Pancreas (tissue), 10 donors: ENCODE measurements at places on chromosomes 13 and 19.

GRCh38 chr13:40318366-40318765 is 348.1 kb downstream of the FOXO1 start:
- peak; percentile 88 for DNase-seq

- DNase-seq: no peak
These were observed 7.8 kb upstream of the SHFL start for GRCh38 chr19:10078329-10078728.

GRCh38 chr19:1090731-1091543 is 4.2 kb downstream of the POLR2E start:
- DNase-seq: peak; percentile 43

GRCh38 chr13:42028113-42028799 is 20.2 kb upstream of the DGKH start:
- no peak for DNase-seq

DNA sequence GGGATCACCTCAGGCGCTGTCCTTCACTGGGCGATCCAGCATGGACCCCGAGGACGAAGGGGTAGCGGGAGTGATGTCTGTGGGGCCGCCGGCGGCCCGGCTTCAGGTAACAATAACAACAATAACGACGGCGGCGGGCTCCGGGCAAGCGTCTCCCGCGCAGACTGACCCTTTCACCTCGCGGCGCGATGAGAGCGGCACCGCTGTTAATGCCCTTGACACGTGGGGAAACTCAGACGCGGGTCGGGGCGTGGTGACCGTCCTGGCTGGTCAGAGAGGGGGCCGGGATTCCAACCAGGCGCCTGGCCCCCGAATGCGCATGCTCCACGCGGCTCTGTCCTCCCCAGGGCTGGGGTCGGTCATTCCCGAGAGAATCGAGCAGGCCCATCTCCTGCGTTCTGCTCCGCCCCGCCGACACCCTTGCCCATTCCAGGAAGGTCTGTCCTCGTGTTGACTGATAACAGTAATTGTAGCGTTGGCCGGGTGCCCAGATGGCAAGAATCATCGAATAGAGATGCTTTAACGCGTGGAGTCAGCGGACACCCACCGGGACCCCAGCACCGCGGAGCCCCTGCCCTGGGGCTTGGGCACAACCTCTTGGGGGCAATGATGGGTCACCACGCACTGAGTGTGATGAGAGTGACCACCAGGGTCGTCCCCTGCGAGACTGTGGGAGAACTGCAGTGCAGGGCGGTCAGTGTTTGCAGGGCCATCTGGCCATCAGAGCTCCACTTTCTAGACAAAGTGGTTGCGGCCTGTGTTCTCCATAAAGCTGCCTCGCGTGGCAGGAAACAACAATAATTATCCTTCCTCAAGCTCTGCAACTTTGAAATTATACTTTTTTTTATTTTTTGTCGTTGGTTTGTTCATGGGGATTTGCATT is 528 bp downstream of the ZNF8 start:
- peak; percentile 62 for DNase-seq

DNA sequence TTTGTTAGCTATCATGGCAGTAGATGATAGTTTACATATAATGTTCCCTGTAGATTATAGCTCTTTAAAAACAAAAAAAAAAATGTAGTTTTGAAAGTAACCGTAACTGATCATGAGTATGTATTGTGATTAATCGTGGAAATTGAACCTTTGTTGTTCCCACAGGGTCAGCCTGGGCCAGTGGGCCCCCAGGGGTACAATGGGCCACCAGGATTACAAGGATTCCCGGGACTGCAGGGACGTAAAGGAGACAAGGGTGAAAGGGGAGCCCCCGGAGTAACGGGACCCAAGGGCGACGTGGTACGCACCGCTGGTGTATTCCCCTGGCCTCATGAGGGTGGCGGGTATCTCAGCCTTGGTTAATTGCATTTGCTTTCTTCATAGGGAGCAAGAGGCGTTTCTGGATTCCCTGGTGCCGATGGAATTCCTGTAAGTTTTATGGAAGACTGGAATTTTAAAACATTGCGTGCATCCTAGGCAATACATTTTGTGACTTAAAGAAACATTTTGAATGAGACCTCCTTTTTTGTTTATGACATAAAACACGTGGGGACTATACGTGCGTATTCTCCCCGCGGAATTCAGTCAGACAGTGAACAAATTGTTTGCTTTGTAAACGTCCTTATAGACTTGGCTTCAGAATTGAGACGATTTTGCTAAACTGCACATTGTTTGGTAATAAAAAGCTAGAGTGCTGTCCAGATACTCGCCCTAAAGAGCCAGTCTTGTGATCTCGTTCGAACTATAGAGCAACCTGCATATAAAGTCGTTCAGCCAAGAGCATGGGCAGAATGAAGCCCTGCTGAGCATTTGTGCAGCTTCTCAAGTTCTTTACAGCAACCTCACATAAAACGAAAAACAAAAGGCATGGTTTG is 117.7 kb downstream of the COL4A2 start:
- DNase-seq: no peak

- DNase-seq: no peak
These were observed 453.6 kb downstream of the IRS2 start for GRCh38 chr13:109332506-109333499.

- DNase-seq: no peak
These were observed 4.9 kb downstream of the UHRF1 start for GRCh38 chr19:4913996-4914735.

DNA sequence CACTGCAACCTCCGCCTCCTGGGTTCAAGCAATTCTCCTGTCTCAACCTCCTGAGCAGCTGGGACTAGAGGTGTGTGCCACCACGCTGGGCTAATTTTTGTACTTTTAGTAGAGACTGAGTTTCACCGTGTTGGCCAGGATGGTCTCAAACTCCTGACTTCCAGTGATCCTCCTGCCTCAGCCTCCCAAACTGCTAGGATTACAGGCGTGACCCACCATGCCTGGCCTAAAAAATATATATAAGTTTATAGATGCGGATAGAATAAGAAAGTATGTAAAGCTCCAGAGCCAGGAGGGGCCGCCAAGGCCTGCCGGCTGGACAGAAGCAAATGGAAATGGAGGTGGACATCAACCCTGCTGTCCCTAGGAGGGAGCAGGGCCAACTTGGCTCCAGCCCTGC is 66.0 kb downstream of the COL4A1 start:
- no peak for DNase-seq

DNA sequence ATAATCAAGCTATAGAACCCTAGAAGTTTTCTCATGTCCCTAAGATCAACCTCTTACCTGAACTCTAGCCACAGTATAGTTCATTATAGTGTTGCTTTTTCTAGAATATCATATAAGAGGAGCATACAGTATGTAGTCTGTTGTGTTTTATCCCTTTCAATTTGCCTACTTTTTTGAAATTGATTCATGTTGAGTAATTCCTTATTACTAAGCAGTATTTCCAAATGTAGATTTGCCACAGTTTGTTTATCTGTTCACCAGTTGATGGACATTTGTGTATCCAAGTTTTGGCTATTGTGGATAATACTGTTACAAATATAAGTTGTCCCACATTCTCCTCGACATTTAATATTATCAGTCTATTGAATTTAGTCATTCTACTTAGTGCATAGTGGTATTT is 138.0 kb downstream of the LMO7 start:
- DNase-seq: no peak

- DNase-seq: peak; percentile 30
These were observed 699 bp downstream of the MEGF8 start for GRCh38 chr19:42325896-42326771.

- DNase-seq: no peak
These were observed 2.5 kb downstream of the SGCG start for GRCh38 chr13:23183292-23183691.

GRCh38 chr13:34020388-34020787 is 202.4 kb downstream of the RFC3 start:
- no peak for DNase-seq

DNA sequence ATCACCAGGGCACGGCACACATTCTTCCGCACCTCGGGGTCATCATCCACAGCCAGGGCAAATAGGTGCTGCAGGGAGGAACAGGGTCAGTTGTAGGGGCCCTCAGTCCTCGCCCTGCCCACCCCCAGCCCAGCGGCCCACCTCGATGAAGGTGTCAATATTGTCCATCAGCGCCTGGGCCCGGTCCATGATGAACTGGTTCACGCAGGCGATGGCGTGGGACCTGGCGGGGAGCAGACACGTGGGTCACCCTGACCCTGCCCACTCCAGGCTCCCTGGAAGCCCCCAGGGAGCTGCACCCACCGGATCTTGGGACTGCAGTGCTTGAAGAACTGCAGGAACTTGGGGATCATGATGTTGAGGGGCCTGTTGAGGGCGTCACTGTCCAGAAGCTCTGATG is 8.6 kb downstream of the TNPO2 start:
- no peak for DNase-seq

- DNase-seq: no peak
These were observed 189.0 kb downstream of the LACC1 start for GRCh38 chr13:44068737-44069136.

GRCh38 chr13:25946321-25946720 is 105.5 kb downstream of the SHISA2 start:
- DNase-seq: no peak

GRCh38 chr19:38362076-38362945 is 12.1 kb upstream of the PSMD8 start:
- DNase-seq: peak; percentile 68

DNA sequence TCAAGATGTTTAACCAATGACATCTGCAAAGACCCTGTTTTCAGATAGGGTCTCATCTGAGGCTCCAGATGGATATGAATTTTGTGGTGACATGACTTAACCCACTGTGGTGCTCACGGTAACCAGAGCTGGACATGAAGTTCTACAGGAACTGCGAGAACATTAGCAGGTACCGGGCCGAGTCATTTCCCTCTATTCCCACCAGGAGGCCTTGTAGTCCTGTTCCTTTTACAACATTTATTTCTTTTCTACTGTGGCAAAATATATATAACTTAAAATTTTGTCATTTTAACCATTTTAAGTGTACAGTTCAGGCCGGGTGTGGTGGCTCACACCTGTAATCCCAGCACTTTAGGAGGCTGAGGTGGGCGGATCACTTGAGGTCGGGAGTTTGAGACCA is 7.6 kb upstream of the TSPAN16 start:
- DNase-seq: no peak

DNA sequence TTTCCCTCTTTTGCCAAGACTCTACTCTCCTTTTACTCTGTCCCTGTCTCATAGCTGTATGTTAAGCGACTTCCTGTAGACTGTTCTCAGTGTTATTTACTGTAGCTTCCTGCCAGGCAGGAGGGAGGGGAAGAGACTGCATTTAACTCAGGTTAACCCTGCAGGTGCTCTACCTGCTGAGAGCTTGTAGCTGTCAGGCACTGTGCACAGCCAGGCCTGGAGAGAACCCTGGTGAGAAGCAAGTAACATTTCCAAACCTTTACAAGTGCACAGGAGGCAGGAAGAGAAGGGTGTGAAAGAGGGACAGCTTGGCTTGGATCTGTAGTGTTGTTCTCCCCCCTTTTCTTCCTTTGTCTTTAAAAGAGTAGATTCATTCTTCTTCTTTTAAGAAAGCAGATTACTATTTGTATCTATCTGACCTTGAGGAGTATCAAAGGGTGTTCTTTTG is 167.1 kb downstream of the LMO7 start:
- DNase-seq: no peak

DNA sequence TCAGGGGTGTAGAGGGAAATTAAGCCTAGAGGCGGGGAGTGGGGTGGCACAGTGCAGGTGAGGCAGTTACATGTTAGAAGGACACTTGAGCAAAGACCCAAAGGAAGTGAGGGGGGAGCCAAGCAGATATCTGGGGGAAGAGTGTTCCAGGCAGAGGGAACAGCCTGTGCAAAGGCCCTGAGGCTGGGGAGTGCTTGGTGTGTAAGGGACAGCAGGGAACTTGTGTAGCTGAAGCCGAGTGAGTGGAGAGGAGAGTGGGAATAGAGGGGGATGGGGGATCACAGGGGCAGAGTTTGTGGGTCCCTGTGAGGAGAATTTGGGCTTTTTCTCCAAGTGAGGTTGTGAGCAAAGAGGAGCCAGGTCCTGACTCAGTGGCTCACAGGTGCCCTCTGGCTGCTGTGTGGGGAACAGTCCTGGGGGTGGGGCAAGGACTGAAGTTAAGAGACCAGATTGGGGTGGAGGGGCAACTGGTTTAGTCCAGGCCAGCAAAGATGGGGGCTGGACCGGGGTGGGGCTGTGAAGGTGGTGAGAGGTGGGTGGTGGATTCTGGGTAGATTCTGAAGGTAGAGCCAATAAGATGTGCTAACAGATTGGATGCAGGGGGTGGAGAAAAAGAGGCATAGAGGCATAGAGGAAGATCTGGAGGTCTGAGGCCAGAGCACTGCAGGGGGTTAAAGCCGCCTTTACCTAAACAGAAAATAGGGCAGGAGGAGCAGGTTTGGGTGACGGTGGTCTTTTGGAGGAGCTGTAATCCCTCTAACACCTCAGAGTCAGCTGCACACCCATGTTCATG is 75.3 kb downstream of the CACNA1A start:
- DNase-seq: peak; percentile 36

DNA sequence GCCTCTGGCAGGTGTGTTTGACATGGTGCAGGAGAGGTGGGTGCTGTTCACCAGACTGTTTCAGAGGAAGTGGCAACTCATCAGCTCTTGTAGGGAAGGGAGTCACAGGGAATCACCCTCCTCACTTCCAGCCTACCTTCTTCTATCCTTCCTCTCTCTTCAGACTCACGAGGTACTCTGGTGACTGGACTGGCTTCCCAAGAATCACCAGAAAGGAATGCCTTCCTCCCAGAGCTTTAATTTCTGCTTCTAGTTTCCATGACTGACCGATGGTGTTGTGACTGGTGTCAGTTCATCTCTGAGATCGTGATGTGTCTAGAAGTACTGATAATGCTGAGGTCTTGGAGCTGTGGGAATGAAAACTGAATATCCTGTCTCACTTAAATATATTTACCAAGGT is 247.3 kb downstream of the KCTD12 start:
- no peak for DNase-seq

DNA sequence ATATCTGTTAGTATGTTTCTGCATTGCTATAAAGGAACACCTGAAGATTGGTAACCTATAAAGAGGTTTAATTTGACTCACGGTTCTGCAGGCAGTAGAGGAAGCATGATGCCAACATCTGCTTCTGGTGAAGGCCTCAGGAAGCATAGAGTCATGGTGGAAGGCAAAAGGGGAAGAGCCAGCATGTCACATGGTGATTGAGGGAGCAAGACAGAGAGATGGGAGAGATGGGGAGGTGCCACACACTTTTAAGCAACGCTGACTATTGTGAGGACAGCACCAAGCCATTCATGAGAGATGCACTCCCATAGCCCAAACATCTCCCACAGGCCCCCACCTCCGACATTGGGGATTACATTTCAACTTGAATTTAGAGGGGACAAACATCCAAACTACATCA is 32.8 kb downstream of the COG6 start:
- no peak for DNase-seq

GRCh38 chr19:5480427-5480836 is 25.2 kb downstream of the ZNRF4 start:
- DNase-seq: peak; percentile 15

GRCh38 chr13:87255394-87255793 is 415.8 kb upstream of the SLITRK5 start:
- no peak for DNase-seq
